ENCODE measurements at places on chromosomes 3 and 15. TPM values are rescaled to one million over a fixed set of nuclear protein-coding genes. Genes with fewer than 3 reads are reported as not detected.

GMPPB gene
- total RNA-seq: 37.8 TPM

C2CD4A gene
- total RNA-seq: not detected

INSYN1 gene
- 10.4 TPM for total RNA-seq

CHST2 gene
- total RNA-seq: 12.0 TPM

PPP1R14D gene
- not detected for total RNA-seq

P2RY13 gene
- total RNA-seq: not detected

CHRNA7 gene
- under 0.01 TPM for total RNA-seq

CCDC66 gene
- total RNA-seq: 8.2 TPM

MASP1 gene
- total RNA-seq: 32.1 TPM

DNA sequence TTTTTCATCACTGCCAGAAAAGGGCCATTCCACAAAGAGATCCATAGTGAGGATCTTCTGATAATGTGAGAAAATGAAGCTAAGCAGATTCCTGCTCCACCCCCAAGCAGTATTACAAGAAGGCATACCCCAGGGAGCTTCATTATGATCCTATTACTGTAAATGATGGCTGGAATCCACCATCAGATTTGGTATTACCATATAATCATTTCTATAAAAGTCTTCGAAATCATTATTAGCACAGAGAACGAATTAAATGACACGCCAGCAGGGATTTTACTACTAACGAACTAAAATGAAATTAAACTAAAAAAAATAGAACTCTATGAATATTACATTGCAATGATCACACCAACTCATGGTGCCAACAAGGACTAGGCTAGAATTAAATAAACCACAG is 24.4 kb downstream of the TRIM42 start:
- H3K36me3 ChIP-seq: no peaks in the 10 kb centered on the region
- DNase-seq: no peak
- H3K27ac ChIP-seq: no peak overlapping the region

DNA sequence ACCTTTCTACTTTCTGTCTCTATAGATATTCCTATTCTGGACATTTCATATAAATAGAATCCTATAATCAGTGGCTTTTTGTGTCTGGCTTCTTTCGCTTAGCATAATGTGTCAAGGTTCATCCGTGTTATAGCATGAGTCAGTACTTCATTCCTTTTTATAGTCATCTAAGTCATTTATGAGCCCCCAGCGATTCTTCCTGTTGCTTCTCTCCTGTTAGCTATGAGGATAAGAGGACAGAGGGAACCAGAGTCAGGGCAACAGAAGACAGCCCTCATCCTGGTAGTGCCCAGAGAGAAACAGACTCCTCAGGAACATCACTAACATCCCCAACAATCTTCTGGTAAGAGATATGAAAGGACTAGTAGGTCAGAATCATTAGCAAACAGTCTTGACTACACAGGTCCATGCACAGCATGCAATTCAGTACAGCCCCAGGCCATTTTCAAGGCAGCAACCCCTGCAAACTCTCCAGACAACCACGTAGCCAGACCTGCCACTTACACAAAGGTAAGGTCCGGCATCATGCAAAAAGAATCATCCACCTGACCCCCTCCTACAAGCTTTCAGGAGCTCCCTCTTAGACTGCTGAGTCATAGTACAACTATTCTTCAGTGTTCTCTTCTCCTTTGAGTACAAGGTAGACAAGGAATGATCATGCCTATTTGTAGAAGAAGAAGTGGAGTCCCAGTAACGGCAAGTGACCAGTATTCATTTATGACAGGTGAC is 91.5 kb downstream of the MYLK start:
- H3K4me3 ChIP-seq: no peak overlapping the region
- DNase-seq: peak; percentile 32
- peaks cover 21% of the 10 kb centered on the region for H3K36me3 ChIP-seq
- H3K27me3 ChIP-seq: no peaks in the 10 kb centered on the region
- H3K4me1 ChIP-seq: peaks cover 48% of the 10 kb centered on the region

- no peaks in the 10 kb centered on the region for H3K36me3 ChIP-seq
- H3K4me3 ChIP-seq: peak overlapping the region; percentile 65
- H3K27me3 ChIP-seq: peaks cover 41% of the 10 kb centered on the region
- no peak for DNase-seq
These were observed 993 bp upstream of the ISL2 start for GRCh38 chr15:76335307-76336253.

GRCh38 chr3:46481636-46482035 is 16.1 kb upstream of the RTP3 start:
- peaks cover 9% of the 10 kb centered on the region for H3K4me1 ChIP-seq
- no peak overlapping the region for H3K4me3 ChIP-seq
- H3K27ac ChIP-seq: no peak overlapping the region
- no peaks in the 10 kb centered on the region for H3K36me3 ChIP-seq
- peaks cover 26% of the 10 kb centered on the region for H3K27me3 ChIP-seq

GRCh38 chr3:15377961-15378791 is 45.8 kb upstream of the SH3BP5 start:
- H3K4me3 ChIP-seq: no peak overlapping the region
- H3K36me3 ChIP-seq: no peaks in the 10 kb centered on the region
- DNase-seq: peak; percentile 99
- H3K4me1 ChIP-seq: no peaks in the 10 kb centered on the region

DNA sequence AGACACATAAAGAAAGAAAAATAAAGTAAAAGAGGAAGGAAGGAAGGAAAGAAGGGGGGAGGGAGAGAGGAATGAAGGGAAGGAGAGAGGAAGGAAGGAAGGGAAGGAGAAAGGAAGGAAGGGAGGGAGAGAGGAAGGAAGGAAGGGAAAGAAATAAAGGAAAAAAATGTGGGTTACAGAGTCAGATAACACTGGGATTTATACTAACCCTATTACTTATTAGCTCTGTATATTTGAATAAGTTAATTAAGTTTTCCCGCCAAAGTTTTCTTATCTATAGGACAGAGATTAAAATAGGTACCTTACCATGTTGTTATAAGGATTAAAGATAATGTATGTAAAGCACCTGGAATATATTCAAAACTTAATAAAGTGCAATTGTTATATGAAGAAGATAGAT is 439.3 kb upstream of the KCNMB2 start:
- H3K27ac ChIP-seq: no peak overlapping the region
- peaks cover 9% of the 10 kb centered on the region for H3K4me1 ChIP-seq
- no peak for DNase-seq
- no peaks in the 10 kb centered on the region for H3K36me3 ChIP-seq

DNA sequence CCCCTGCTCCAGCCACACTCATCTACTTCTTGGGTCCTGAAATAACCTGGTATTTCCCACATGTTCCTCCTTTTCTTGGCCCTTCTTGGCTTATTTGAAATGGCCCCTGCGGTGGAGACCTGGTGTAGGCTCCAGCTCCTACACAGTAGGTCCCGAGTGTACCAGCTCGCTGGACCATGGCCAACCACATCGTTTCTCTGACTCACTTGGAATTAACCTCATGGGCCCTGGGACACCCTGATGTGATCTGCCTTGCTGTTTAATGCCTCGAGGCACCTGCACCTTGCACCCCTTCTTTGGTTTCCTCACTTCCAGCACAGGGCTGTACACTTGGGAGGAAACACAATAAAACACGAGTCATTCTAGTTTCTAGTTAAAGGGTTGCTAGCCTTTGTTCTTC is 60.3 kb downstream of the FEM1B start:
- peaks cover 69% of the 10 kb centered on the region for H3K36me3 ChIP-seq
- peaks cover 18% of the 10 kb centered on the region for H3K4me1 ChIP-seq
- DNase-seq: peak; percentile 41

DNA sequence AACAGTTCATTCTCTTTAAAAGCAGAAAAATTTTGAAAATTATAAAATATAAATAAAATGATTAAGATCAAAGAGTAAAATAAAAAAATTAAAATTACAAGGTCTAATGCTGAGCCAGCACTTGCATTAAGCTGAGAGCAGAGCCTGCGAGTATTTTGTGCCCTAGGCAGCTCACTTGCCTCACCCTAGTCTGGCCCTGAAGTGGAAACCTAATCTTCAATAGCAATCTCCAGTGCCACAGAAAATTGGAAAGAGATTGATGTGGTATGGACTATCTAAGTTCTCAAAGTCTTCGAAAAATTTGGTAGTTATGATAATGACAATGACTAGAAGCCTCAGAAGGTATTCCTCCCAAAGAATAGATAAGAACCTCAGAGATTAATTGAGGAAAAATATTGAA is 459.4 kb upstream of the CBLB start:
- no peak overlapping the region for H3K27ac ChIP-seq
- no peaks in the 10 kb centered on the region for H3K36me3 ChIP-seq
- no peak for DNase-seq
- no peak overlapping the region for H3K4me3 ChIP-seq
- H3K4me1 ChIP-seq: peaks cover 12% of the 10 kb centered on the region

DNA sequence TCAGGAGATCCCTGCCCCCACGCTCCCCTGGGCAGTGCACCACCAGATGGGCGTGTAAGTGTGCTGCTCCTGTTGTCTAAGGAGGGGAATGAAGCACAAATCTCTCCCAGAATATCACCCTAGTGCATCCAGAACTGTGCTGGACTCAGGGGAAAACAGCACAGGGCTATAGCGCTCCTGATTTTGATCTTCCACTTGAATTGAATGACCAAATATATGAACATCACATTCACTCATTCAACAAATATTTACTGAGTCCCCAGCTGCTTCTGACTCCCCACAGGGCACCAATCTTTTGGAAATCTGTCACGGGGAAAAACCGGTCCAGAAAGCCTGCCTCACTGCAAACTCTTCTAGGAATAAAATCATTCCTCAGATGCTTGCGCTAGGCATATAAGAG is 2.4 kb downstream of the CPLX3 start:
- no peaks in the 10 kb centered on the region for H3K36me3 ChIP-seq
- H3K4me1 ChIP-seq: no peaks in the 10 kb centered on the region
- no peak for DNase-seq
- no peak overlapping the region for H3K27ac ChIP-seq
- H3K27me3 ChIP-seq: peaks cover 6% of the 10 kb centered on the region

- no peak overlapping the region for H3K4me3 ChIP-seq
- no peaks in the 10 kb centered on the region for H3K27me3 ChIP-seq
- H3K36me3 ChIP-seq: no peaks in the 10 kb centered on the region
- no peak overlapping the region for H3K27ac ChIP-seq
- no peaks in the 10 kb centered on the region for H3K4me1 ChIP-seq
These were observed 4.7 kb upstream of the TMEM41A start for GRCh38 chr3:185503521-185503920.

DNA sequence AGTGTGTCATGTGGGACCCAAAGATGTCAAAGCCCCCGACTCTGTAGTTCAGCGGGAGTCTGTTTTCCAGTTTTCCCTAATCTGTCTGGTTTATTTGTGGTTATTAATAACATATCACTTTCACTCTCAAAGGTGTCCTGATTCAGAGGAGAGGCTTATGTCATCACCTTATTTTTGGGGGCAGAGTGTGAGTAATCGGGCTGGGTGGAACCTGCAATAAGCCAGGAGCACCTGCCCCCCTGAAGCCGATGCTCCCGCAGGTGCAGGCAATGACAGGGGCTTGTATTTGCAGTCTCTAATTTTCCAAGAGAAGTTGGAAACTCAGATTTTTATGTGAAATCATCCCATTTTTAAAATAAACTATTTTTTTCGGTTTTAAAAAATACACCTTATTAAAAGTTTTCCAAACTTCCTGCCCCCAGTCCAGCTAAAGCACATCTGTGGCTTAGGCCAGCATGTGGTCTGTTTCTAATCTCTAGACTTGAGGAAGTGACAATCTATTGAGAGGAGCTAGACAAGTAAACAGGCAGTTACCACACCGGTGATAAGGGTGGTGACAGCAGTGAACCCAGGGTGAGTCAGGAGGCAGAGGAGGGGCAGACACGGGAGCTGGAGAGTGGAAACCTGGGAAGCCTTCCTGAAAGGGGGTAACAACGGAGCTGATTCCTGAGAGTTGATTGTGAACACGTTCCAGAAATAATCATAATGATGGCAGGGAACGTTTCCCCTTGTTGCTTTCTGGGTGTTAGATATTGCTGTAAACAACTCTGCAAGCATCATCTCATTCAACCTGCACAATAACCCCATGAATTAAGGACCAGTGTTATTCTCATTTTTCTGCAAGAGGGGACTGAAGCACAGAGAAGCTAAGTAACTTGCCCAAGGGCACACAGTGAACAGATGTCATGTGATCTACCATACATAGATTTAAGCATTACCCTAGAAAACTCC is 37.2 kb downstream of the BHLHE40 start:
- H3K4me3 ChIP-seq: no peak overlapping the region
- H3K4me1 ChIP-seq: peaks cover 57% of the 10 kb centered on the region
- peak; percentile 55 for DNase-seq
- H3K27ac ChIP-seq: peak overlapping the region; percentile 87

GRCh38 chr3:50653937-50654595 is 20.7 kb upstream of the DOCK3 start:
- no peaks in the 10 kb centered on the region for H3K27me3 ChIP-seq
- H3K27ac ChIP-seq: no peak overlapping the region
- no peaks in the 10 kb centered on the region for H3K36me3 ChIP-seq
- H3K4me3 ChIP-seq: no peak overlapping the region
- DNase-seq: no peak

DNA sequence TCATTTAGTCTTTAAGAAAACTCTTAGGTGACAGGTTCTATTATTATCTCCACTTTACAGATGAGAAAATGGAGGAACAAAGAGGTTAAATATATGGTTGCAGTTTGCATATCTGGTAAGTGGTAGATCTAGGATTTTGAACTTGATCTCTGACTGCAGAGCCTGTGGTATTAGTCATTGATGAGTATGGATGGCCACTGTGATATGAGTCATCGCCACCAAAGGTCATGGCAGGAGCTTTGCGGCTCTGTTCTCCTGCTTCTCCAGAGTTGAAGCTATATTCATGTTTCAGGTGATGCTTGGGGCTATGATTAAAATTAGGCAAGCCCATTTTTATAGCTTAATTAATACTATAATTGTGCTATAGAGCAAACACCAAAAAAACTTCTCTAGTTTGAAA is 306.2 kb upstream of the DPPA4 start:
- no peaks in the 10 kb centered on the region for H3K27me3 ChIP-seq
- peaks cover 8% of the 10 kb centered on the region for H3K4me1 ChIP-seq
- no peak overlapping the region for H3K4me3 ChIP-seq
- peak; percentile 76 for DNase-seq
- no peak overlapping the region for H3K27ac ChIP-seq

DNA sequence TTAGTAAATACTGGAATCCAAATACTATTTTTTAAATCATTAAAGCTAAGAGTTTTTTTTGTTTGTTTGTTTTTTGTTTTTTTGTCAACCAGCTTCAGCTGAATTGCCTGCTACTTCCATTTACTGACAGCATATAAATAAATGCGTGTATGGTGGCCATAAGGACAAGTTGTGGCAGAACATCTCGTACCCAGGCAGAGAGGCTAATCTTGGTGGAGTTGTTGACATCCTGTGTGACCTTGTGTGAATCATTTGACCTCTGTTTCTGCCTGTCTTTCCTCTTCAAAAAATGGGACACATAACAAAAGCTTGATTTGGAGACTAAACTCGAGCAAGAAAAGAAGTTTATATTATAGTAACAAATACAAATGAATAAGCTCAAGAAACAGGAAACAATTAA is 734.2 kb downstream of the MCTP2 start:
- H3K36me3 ChIP-seq: no peaks in the 10 kb centered on the region
- no peak overlapping the region for H3K27ac ChIP-seq
- no peaks in the 10 kb centered on the region for H3K4me1 ChIP-seq
- DNase-seq: no peak
- H3K27me3 ChIP-seq: no peaks in the 10 kb centered on the region

All from GM23248 (cell line).